Fibroblast of lung (primary cell): ENCODE measurements at places on chromosomes 7 and 10.

DNA sequence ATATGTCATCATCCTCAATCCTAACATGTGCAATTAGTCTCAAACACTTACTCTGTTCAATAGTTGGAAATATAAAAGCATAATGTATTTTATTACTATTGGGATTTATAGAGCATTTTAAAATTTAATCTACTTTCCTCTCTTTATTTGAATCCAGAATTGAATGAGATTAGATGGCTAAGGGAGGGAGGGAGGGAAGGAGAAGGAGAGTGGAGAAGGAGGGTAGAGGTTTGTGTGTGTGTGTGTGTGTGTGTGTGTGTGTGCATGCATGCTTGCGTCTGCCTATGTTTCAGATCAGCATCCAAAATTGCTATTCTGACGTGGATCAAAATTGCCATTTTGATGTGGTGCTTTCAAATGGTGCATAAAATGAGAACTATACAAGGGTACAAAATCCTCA lies 90.8 kb downstream of the NRP1 start:
- no peak for DNase-seq

DNA sequence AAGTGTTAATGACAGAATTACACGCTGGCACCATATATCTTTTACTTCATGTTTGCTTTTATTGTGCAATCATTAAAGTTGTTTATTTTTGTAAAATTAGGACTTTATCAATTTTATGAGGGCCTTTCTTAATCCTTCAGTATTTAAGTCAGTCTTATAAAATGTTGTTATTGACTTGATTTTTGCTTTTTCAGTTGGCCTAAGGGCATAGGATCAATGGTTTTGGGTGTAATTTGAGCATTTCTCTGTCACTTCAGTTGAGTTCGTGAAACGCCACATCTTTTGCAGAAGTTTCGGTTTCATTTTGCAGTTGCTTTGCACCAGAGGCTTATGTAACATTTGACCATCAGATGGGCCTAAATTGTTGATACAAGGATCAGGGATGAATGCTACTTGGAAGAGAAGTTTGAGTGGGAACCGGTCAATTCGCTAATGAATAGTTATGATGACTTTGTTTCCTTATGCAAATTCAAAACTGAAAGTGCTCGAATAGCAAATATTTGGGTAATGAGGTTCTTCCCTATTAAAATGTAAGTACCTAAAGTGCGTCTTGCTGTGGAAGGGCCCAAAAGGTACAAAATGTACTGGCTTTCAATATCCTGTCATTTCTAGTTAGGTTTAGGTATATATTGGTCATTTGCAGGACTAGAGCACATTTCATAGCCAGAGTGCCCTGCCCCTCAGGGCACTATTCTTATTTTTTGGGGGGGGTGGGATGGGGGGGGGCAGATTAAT lies 340.9 kb downstream of the LRMDA start:
- DNase-seq = no peak

DNA sequence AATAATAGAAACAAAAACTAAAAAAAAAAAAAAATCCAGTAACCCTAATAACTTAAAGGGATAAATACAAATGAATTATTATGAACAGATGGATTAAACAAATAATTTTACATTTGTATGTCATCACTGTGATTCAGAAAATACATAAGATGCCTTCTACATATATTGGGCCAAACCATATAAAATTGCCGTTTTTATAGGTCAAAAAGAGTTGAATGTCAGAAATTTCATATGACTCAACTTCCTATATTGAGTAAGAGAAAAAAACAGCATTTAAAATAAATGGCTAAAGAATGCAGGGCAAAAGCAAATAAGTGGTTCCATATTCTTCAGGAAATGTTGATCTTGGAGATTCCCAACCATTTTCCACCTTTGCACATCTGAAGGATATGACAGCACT lies 9.4 kb downstream of the SLC35B4 start:
- peak; percentile 11 for DNase-seq

DNA sequence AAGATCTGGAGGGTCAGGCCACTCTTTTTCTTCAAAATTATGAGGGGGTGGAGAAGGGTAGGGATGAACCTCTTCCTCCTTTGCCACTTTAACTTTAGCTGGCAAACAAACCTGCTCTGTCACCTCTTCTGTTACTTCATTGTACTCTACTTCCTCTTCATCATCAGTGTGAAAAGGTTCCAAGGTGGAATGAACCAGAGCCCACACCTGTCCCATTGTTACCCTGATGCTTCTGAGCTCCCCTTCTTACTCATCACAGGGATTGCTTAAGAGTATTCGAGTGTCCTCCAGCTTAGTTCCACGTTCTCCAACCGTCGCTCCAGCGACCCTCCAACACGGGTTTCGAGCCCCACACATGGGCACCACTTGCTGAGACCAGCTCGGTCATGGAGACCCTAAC lies 5.2 kb downstream of the MRPS24 start:
- DNase-seq = no peak

GRCh38 chr7:152059311-152059710 lies 33.8 kb downstream of the GALNT11 start:
- DNase-seq = no peak

GRCh38 chr10:88097536-88097935 lies 234.1 kb downstream of the PTEN start:
- DNase-seq = no peak

GRCh38 chr10:35058134-35058533 lies 32.0 kb downstream of the CUL2 start:
- peak; percentile 96 for DNase-seq

DNA sequence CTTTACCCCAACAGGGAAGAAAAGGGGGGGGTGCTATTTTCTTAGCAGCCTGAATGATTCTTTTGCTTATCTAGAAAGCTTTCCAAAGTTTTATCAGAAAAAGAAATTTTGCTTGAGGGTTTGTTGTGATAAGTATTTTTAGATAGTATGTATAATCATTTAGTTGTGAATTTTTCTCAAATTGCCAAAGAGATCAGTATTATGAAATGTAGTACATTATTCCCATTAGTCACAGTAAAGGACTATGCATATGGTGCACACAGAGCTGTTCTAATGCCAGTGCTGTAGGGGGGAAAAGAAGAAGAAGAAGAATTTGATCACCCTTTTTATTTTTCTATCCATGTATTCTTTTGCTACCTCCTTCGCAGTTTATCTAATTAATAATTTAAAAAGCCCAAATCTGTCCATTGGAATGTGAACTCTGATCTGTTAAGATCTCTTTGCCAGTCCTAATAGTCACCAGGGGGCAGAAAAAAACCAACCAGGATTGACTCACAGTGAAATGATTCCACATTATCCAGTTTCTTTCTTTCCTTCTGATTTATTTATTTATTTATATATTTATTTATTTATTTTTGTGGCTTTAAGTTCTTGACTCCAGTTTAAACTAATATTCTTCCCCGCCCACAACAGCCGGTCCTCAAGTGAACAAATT lies 4.7 kb downstream of the RBM20 start:
- DNase-seq = no peak

DNA sequence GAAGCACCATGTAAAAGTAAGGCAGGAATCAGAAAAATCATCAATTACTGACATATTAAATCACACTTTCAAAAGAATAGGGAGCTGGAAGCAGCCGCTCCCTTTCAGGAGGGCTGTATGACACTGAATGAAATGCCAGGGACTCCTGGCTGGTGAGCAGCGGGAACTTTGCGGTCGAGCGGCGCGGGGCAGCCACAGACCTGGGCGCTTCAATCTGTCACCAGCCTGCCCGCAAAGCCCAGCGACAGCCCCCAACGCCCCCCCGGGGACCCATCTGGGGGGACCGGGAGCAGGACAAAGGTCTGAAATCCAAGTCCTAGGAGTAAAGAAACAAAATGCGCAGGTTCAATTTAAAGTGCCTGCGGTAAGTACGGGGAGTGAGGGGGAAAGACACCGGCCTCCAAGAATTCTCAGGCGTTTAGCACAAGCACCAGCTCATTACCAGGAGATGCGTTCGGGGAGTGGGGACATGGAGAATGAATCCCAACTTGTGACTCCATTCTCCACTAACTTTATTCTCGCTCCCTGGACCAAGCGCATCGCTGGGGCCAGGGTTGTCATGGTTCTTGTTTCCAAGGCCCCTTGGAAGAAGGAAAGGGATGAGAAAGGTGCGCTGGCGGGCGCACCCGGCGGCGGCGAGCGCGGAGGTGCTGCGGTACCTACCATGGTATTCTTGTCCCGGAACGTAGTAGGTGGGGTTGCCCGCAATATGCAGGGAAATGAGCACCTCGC lies 824 bp downstream of the RELN start:
- peak; percentile 4 for DNase-seq

GRCh38 chr10:62573929-62574328 lies 199.8 kb downstream of the ZNF365 start:
- DNase-seq = no peak

DNA sequence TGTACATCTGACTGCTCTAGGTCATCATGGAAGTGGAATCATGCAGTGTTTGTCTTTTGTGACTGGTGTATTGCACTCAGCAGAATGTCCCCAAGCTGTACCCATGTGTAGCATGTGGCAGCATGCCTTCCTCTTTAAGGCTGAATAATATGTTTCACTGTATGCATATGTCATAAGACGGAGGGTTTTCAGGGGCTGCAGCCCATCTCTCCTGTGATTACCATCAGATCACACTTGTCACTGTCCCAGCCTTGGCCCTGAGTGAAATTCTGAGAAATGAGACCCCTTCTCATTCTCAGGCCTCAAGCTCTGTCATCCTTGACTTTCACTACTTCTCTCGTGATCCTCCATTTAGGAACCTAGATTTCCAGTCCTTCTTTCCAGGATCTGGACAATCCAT lies 50.0 kb downstream of the CPXM2 start:
- DNase-seq = no peak

DNA sequence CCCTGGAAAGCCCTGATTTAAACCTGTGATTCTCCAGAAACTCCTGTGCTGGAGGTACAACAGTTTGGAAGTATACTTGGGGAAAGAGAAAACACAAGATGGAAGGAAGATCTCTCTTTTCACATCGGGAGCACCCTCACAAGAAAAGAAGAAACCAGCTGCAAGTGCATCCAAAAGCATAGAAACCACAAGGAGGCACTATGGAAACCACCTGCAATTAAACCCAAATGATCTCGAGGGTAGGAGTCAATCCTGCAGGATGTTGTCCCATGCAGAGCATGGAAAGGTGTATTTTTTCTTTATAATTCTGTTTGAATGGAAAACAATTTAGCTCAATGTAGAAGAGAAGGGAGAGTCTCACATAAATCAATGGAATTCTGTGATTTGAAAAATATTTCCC lies 210.5 kb downstream of the TWIST1 start:
- no peak for DNase-seq

GRCh38 chr7:101826081-101826835 lies 8.8 kb downstream of the CUX1 start:
- DNase-seq = no peak

DNA sequence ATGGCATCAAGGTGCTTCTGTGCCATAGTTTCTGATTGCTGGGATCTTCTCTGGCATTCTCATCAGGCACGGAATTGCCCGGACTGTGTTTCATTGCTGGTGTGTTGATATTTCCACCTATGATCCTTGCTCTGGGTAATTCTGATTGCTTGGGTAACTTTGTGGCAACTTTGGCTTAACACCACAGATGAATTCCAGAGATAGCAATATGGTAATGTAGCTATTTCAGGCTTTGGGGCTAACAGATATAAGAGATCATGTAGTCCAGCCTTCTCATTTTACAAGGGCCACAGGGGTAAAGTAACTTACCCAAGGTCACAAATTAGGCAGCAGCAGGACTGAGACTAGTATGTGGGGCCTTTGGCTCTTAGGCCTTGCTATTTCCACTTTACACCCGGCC lies 53.9 kb upstream of the PLPP4 start:
- peak; percentile 70 for DNase-seq

GRCh38 chr7:77684030-77684429 lies 12.2 kb upstream of the RSBN1L start:
- DNase-seq = no peak

- DNase-seq = no peak
Measured at GRCh38 chr10:61840403-61840802, 61.1 kb upstream of the ARID5B start.

- no peak for DNase-seq
Measured at GRCh38 chr7:134191876-134192275, 64.7 kb downstream of the LRGUK start.

GRCh38 chr10:11205030-11205772 lies 187.5 kb downstream of the CELF2 start:
- peak; percentile 24 for DNase-seq

- no peak for DNase-seq
Measured at GRCh38 chr7:78900806-78901205, 552.7 kb downstream of the MAGI2 start.

GRCh38 chr10:63268149-63268797 lies 135.1 kb downstream of the NRBF2 start:
- peak; percentile 41 for DNase-seq

- peak; percentile 66 for DNase-seq
Measured at GRCh38 chr10:9209105-9209798, 1154.8 kb downstream of the GATA3 start.

DNA sequence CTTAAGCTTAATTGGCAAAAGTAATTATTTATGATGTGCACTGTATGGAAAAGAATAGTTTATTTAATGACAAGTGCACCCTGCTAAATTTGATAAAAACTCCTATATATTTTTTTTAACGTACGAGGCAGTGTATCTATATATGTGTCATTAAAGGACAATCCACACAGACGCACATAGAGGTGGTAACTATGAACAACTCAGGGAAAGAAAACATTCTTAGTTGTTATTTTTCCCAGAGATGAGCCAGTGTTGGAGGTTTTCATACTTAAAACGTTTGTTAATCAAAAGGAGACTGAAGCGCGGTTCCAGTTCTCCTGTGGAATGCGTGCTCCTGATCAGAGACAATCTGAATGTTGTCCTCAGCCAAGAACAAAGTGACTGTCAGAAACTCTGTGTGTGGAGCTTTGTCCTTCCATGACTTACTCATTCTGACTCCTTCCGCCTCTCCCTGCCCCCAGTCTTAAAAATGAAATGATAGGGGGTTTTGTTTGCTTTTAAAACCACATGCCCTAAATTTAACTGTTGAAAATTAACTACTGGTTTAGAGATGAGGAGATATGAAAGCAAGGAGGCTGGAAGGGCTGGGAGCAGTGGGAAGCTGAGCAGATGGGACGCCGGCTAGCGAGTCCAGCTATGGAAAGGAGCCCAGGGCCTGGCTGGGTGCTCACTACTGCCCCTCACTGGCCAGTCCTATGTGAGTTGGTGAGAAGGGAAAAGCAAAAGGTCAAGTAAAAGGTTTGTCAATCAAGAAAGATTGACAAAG lies 99.6 kb downstream of the SVIL start:
- DNase-seq = peak; percentile 93

DNA sequence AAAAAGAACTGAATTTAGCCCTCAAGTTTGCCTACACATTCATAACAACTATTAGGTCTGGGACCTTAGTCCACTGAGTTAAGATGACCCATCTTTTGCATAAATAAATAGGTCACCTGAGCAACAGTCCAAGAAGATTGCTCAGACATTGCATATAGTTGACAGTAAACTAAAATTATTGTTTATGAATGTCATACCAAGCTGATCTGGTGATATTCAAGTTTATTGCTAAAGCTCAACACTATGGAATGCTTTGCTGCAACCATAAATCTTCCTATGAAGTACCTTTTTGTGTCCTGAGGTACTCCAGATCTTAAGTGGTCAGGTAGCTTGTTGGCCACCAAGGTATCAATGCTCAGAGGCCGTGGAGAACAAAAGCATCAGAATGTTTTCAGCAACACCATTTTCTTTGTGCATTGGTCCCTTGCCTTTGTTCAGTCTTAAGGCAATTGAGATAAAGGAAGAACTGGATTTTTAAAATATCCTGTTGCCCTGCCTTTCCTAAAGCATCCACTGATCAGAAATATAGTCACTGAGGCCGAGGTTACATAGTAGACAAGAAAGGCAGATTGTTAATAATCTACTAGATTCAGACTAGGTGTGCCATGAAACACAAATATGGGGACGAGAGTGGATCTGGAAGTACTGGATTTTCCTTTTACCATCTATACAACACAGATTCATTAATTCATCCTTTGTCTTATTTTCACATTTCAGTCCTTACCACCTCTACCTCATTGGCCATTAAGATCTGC lies 321.3 kb downstream of the PTEN start:
- DNase-seq = no peak
